Aorta (tissue), 5 donors: ENCODE measurements at places on chromosomes 1 and 21. TPM values are rescaled to one million over a fixed set of nuclear protein-coding genes. Genes with fewer than 3 reads are reported as not detected.

- DNase-seq = no peak
Observed at GRCh38 chr21:16455978-16456377, 726.2 kb downstream of the USP25 start.

OR10K1 gene
- not detected for polyA plus RNA-seq

VWA5B1 gene
- not detected for polyA plus RNA-seq

CNKSR1 gene
- 2.3 TPM for polyA plus RNA-seq

DNA sequence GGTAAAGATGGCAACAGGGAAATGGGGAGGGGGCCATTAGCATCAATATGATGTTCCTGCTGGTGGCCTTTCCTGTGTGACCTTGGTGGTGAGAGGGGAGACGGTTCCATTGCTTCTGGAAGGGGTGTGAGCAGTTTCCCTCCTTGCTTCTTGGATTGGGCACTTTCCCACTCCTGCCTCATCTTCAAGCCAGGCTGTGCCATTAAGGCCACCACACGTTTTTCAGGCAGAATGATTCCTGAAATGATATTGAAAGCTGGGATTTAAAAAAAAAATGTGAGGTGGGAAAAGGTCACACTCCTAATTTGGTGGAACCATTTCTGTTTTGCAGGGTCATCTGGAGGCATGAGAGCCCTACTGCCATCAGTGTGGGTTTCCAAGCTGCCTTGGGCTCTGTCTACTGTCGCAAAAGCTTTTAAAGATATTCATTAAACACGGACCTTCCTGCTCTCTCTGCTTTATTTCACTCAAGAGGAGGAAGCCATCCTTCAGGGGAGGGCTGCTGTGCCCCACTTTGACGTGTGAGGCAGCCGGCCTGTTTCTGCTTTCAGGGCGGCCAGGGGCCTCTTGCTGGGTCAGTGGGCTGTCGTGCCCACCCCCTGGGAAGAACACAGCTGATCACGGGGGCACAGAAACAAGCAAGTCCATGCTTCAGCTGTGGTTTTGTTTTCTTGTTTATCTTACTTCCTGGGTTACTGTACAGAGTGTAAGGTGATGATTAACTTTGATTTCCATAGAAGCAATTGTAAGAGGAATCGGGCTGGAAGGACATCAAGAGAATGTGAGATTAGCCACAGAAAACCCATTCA lies 8.0 kb downstream of the RIIAD1 start:
- no peak for DNase-seq

RASAL2 gene
- polyA plus RNA-seq = 10.1 TPM

- no peak for DNase-seq
Observed at GRCh38 chr21:35053356-35054096, 4.4 kb upstream of the RUNX1 start.

GCLM gene
- polyA plus RNA-seq = 8.1 TPM

YRDC gene
- polyA plus RNA-seq = 8.5 TPM

RBP7 gene
- polyA plus RNA-seq = 35.1 TPM

KRTAP13-4 gene
- polyA plus RNA-seq = not detected
